Effector CD8-positive, alpha-beta T cell (primary cell): ENCODE measurements at places on chromosomes 5 and 9.

DNA sequence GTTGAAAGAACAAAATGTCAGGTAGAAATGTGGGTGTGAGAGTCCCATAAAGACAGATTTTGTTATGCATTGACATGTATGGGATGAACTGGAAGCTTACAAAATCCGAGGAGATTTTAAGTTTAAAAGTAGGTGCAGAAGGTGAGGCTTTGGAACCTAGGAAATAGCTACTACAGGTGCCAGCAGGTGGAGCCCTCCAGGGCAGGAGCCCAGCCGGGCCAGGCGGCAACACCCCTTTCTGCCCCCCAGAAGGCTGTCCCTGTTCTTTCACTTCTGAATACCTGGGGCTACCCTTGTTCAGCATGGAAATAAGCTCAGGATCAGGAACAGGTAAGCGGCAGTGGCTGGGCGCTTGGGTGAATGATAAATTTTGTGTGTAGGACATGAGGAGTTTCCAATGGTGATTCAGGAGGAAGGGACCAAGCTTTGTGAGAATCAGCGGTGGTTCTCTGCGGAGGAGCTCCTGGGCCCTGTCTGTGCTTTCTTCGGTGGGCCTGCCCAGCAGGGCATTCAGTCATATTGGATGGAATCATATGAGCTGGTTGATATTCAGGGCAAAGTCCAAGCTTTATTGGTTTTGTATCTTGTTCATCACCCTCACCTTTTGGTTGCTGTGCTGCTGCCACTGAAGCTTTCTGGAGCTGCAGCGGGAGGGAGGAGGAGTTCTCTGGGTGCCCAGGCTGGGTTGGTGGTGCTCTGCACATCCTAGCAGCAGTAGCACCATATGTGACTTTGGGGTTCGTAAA is 12.3 kb downstream of the PCBD2 start:
- no peak for DNase-seq

DNA sequence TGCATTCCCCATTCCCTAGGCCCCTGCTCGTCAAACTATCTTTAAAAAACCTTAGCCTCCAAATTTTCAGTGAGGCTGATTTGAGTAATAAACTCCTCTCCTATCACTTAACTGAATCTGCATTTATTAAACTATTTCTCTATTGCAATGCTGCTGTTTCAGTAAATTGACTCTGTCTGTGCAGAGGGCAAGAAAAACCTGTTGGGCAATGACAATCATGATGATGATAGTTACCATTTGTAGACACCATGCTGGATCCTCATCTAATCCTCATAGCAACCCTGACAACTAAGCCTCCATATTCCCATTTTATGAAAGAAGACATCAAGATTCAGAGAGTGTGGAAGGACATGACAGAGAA is 212.9 kb downstream of the TRIM32 start:
- no peak for DNase-seq

GRCh38 chr5:150519560-150519945 is 11.6 kb downstream of the NDST1 start:
- no peak for DNase-seq

GRCh38 chr5:74864823-74865222 is 1.4 kb downstream of the FAM169A start:
- no peak for DNase-seq

GRCh38 chr9:91247278-91247677 is 114.4 kb downstream of the AUH start:
- no peak for DNase-seq

DNA sequence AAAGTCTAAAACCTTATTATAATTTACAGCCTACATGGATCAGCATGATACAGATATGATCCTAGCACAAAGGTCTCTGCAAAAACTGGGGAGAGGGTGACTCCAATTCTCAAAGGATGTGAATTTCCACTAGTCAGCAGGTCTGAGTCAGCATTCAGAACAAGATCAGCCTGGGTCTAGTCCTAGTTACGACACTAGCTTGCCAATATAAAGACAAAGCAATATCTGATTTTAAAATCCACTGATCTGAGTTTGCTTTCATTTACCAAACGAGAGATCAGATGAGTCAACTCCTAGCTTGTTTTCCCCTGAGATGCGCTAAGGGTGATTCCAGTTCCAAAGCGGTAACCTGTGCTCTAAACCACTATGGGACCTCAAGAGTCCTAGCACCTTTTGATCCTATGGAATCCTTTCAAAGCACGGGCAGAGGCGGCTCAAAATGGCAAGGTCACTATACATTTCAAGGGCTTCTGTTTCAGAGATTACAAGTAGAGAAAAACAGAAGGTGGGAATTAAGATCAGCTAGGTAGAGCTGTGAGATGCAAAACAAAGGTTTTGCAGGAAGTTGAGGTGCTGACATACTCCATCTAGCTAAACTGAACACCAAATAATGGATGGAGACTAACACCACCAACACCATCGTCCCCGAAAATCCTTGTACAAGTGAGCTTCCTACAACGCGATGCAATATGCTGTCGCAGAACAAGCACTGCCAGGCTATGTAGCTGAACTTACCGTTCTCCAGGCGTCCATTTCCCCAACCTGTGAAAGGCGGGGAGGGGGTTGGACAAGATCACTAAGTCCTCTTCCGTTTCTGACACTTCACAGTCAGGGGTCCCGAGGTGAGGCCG is 906 bp downstream of the SLC25A51 start:
- no peak for DNase-seq

DNA sequence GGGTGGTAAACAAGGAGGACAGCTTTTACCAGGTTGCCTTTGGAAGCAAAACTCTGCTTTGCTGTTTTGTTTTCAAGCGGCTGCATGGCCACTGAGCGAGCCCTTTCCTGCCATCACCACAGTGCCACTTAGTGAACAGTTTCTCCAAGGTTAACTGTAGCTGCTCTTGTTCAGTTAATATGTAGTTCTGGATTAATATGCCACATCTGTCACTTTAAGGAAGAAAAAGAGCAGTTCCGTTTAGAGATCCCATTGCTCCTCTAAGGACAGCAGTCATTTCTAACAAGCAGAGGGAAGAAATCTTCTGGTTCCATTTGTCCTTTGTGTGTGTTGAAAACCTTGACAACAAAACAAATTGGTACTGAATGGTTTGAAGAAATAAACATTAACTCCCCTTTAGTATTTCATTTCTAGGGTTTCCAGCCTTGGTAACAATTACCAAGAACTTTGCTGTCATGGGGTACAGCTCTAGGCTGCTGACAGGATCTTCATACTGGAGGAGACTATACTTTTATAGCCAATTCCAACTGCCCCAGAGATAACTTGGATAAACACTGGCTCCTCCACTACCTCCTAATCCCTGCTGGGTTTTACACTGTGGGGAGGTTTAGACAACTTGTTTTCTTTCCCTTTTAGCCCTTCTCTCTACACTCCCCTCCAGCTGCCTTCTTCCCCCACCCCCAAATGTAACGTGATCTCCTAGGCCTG is 10.3 kb upstream of the ABL1 start:
- DNase-seq = no peak

DNA sequence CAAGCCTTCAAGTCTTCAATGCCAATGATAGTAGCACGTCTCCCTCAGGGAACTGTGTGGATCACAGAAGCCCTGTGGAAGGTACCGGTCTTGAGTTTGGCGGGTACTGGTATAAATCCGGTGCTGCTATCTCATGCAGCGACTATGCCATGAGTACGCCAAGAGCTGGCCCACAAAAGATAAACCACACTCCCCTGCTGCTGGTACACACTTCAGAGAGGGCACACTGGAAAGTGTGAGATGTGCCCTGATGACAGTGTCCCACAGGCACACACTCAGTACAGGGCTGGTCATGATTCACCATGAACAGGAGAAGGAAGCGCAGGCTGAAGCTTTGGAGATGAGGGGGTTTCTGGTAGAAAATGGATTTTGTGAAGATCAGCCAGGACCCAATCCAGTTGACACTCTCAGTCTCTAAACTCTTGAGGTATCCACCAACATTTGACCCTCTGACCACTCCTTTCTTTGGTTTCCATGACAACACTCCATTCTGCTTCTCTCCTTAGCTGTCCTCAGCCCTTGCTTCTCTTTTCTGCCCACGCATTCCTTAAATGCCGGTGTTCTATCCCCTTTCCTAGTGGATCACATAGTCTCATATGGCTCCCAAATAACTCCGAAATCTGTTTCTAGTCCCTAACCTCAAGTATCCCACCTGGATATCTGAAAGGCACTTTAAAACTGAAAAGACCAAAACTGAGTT is 5.1 kb downstream of the AMACR start:
- DNase-seq = no peak

DNA sequence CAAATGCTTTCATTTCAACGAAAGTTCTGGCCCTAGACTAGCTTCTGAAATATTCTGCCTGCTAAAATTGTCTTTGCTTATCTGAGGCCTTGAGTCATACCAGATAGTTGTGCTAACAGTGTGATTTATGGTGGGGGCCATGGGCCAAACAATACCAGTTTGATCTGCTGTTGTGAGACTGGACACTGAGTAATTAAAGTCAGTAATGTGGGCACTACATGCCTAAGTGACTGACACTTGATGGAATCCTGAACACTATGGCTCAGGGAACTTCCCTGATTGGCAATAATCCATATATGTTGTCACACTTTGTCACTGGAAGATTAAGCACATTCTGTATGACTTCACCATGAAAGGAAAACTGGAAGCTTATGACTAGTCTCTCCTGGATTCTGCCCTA is 127.6 kb upstream of the CYLC2 start:
- DNase-seq = no peak

DNA sequence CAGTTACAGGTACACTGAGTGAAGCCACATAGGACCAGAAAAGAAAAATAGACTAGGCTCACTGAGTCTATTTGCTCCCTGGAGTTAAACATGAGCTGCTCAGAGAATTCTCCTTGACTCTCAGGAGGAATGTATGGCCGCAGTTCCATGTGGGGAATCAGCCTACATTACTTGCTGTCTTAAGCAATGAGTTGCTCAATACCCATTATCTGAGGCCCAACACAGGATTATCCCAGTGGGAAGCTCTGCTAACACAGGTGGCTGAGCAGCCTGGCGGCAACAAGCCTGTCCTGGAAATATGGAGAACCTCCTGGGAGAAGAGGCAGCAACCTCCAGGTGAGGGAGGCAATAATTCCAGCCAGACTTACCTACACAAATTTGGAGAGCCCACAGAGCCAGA is 177.5 kb upstream of the NREP start:
- DNase-seq = no peak

DNA sequence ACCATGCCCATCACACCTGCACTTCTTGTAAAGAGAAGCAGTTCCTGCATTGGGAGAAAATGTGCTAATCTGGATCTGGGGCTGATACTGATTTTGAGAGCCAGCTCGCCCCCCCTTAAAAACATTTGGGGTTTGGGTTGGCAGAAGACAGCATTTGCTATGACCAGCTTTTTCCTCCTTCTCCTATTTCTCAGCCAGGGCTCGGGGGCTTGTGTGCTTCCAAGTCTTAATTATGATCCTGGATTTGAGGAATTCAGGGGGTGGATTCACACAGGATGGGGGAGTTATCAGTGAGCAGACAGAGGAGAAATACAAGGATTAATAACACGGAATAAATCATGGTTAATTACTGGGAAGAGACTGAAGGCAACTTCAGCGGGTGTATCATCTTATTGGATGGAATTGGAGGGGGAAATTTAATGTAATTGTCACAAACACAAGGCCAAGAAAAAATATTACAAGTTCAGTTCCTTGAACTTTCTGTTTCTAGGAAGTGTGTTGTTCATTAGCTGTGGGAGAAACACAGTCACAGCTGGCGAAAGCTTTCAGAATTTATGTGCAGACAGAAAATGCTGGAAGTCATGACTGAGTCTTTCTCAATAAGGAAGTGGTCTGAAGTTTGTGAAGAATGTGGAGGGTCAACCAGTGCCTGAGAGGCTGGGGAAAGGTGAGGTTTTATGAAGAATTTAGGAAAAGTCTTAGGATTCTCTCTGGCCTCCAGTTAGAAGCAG is 15.3 kb downstream of the C9orf152 start:
- no peak for DNase-seq

GRCh38 chr9:124468061-124468740 is 17.9 kb downstream of the ADGRD2 start:
- DNase-seq = no peak

DNA sequence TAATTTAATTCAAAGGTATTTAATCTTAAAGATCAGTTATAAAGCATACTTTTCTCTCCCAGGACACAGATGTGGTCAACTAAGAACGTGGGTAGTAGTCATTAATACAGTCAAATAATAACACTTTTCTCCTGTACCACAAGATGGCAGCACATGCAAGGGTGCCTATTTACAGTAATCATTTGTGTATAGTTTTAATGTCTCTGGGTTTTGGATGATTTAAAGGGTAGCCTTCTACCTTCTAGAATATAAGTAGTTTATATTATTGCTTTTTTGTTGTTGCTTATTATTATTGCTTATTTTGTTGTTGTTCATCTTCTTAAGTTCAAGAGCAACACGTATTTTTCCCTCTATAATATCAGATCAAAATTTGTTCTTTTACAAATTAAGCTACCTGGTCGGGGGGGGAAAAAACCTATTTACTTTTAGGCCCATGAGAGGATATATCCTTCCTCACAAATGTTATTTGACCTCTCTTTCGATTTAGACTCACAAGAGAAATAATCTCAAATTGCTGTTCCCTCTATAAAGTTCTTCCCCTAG is 59.6 kb upstream of the SLC27A6 start:
- DNase-seq = peak; percentile 2

DNA sequence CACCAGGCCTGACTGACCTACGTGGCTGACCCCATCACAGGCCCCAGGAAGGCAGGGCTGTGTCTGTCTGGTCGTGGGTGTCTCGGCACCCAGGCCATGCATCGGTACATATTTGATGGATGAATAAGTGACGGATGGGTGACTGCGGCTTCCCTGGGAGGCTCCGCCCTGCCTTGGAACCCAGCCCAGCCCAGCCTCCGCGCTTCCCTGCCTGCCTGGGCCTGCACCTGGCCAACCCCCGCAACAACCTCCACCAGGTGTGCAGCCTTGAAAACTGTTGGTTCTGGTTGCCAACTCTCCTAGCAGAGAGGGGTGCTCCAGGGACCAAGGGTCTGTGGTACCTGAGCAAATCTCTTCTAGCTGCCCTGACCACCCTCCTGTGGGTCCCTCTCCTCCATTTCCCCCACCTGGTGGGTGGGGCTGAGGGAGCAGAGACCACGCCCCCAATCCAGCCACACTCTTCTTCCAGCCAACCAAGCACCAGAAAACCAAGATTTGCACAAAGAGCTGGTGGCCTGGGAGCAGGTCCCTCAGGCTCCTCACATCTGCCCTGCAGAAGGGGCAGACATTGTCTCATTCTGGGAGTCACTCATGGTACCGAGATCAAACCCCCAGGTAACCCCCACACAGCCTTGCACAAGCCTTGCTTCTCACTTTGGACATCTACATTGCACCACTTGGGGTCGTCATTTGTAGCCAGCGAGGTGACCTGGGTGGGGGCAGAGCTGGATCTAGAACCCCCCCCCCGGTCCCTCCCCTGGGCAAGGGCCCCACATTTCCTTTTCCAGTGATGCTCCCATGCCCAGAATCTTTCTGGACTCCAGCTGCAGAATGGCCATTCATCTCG is 100.6 kb upstream of the IER5L start:
- no peak for DNase-seq

DNA sequence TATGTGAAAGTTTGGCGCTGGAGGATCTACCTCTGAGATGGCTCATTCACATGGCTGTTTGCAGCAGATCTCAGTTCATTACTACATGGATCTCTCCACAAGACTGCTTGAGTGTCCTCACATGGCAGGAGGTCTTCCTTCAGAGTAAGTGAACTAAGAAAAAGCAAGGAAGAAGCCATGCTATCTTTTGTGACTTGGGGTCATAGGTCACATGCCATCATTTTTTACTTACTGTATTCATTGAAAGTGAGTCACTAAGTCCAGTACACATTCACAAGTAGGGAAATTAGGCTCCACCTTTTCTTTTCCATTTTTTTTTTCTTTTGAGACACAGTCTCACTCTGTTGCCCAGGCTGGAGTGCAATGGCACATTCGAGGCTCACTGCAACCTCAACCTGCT is 8.7 kb upstream of the CDKN2AIPNL start:
- DNase-seq = no peak

GRCh38 chr9:114312513-114312875 is 10.4 kb upstream of the ORM1 start:
- DNase-seq = no peak
